ENCODE measurements at places on chromosomes 3 and 15.

- no peak for DNase-seq
Observed at GRCh38 chr3:102169915-102170479, 264.8 kb upstream of the ZPLD1 start.

- no peak for DNase-seq
Observed at GRCh38 chr15:88748081-88748480, 55.2 kb upstream of the ACAN start.

GRCh38 chr3:135490219-135490915 lies 475.2 kb upstream of the PPP2R3A start:
- no peak for DNase-seq

- DNase-seq: no peak
Observed at GRCh38 chr15:48888191-48888590, 10.3 kb downstream of the EID1 start.

DNA sequence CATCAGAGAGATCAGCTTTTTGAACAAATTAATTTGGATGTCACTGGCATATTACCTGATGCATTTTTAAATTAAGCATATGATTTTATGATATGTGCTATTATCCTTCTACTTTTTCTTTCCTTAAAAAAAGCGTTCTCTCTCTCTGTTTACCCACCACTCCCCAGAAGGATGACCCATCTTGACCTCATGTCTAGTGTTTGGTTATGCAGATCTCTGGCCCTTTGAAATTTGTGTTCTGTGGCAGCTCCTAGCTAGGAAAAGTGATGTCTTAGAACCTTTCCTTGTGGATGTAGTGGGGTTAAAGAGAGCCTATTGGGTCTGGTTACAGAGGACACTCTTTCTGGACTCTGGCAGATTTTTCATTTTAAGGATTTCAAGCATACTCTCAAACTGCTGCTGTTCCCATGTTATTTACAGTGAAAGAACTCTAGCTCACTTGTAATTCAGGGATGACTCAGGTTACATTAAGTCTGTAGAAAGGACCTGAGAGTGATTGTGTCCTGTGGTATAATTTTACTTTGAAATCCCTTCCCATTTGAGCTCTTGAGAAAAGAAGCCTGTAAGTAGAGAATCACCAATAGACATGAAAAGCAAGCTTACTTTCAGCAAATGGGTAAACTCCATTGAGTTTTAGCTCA lies 23.8 kb downstream of the ARHGEF26 start:
- no peak for DNase-seq

DNA sequence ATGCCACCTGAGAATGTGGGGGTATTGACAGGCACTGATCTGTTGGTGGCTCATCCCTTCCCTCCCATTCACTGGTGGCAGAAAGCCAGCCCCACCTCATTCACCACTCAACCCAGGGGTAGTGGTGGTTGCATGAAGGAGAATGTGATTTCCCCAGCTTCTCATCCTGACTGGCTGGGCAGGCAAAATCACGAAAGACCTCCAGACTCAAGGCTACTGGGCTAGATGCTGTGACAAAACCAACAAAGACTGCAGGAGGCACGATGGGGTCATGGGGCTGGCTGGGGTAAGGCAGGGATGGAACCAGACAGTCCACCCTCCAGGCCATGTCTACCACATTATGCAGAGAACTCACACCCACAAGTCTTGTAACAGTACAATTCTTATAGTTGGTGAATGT lies 33.9 kb downstream of the FSTL1 start:
- no peak for DNase-seq

- DNase-seq: no peak
Observed at GRCh38 chr3:73685061-73685460, 60.3 kb upstream of the PDZRN3 start.
